ENCODE measurements at places on chromosomes 7 and 10.

DNA sequence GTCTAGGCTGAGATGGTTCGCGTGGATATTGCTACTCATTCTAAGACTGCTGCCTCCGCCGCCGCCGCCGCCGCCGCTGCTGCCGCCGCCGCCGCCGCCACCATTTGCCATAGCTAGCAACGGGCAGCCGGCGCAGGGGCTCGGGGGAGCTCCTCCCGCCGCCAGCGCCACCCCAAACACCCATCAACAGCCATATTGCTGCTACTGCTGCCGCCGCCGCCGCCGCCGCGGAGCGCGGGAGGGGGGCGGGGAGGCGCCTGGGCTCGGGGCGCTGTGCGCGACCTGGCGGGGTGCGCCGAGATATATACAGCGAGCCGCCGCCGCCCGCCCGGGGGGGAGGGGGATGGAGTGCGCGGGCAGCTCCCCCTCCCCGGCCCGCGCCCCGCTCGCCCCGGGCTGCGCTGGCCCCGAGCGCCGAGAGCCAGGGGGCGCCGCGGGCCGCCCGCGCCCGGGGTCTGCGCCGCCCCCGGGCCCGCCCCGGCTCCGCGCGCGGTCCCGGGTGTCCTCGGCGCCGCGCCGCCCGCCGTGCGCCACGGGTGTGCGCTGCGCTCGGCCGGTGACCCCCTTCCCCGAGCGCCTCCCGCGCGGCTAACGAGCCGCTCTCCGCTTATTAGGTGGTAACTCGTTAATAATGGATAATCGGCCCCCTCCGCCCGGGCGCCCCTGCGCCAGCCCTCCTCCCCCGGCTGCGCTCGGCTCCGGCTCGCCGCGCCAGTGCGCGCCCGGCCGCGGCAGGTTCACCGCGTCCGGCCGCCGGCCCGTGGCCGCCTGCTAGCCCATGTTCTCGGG, at the start of gene KCNMA1:
TSS of gene KCNMA1 (minus strand) at position 277 of the 789 bp plus-strand sequence.
- DNase-seq, result no peak

- no peak for DNase-seq
Observed at GRCh38 chr7:116851671-116852070, 10.7 kb upstream of the CAPZA2 start.

GRCh38 chr10:73076360-73077183, 20.1 kb downstream of the P4HA1 start:
- DNase-seq, result no peak

- no peak for DNase-seq
Observed at GRCh38 chr7:117076426-117076943, 123.2 kb downstream of the ST7 start.

DNA sequence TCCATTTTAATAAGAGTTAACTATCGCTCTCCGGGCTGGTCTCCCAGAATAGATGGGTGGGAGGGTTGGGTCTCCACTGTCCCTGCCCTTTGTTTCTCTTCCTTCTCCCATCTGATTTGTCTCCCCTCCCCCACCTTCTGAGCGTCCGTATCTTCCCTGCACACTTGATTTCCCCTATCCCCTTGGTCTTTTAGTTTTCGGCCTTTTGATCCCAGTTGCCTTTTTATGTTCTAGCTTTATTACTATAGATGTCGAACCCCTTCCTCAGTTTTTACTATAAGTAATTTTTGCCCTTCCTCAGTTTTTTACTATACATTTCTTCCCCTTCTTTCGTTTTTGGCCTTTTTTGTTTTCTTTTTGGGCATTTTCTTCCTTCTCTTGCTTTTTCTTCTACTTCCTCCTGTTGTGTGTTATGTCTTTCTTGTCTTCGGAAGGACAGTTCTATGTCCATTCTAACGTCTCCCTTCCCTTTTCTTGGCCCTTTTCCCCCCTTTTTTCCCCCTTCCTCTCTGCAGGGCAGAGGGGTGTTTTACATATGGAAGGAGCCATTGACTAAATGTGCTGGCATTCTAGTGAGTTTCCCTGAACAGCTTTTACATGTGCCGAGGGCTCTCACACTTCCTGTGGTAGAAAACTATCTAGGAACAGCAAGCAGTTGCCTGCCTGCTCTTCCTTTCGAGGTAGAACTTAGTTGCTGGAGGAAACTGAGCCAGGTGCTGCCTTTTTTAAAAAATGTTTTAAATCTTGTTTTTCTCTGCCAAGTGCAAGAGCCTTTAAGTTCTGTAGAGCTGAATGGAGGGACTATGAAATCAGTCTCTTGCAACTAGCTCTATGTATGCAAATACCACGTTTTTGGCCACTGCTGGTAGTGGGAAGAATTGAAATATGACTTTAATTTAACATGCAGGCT, 2.8 kb downstream of the TET1 start:
- no peak for DNase-seq

DNA sequence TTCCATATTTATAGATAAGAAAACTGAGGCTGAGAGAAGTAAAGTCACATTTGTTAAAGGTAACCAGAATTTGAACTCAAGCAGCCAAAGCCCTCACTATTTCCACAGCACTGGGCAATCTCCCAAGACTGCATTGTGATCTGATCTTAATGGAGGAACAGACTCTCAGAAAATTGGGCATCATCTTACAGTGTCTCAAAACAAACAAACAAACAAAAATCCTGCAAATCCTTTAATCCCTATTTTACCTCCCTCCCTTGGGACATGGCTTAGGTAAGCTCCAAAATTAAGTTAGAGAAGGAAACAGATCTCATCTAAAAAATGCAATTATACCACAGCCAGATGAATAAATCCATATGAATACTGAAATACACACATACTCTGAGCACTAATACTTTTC, 57.5 kb downstream of the FHIP2A start:
- no peak for DNase-seq

DNA sequence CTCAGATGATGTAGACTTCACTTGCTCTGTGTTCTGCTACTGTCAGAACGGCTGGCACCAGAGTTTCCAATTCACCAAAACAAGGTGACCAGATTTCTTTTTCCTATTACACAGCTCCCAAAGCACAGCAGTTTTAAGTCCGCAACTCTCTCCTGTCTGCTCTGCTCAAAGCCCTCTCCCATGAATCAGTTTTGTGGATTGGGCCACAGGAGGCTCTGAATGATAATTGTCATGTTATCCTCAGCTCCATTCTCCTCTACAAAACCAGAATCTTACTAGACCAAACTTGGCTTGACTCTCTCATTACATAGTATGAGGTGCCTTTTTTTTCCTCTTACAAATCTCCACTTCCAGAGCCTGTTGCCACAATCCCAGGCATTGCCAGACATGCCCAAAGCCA, 223.5 kb downstream of the SNX13 start:
- no peak for DNase-seq

DNA sequence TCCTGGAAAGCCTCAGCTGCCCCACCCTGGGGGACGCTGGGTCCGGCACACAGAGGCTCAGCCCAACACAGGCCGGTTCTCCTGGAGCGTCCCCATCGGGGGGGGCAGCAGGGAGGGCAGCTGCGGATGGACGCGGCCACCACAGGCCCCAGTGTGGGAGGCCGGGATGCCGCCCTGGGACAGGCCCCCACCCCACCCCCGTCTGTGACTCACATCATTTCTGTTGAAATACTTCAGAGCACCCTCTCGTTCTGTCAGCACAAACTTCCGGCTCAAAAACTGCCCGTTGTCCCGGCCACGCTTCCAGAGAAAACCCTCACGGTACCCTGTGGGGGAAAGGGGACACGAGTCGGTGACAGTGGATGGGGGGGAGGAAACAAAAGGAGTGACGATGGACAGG, 28.5 kb downstream of the GET4 start:
- DNase-seq, result no peak

- no peak for DNase-seq
Observed at GRCh38 chr7:100122067-100122466, 2.6 kb downstream of the CNPY4 start.

DNA sequence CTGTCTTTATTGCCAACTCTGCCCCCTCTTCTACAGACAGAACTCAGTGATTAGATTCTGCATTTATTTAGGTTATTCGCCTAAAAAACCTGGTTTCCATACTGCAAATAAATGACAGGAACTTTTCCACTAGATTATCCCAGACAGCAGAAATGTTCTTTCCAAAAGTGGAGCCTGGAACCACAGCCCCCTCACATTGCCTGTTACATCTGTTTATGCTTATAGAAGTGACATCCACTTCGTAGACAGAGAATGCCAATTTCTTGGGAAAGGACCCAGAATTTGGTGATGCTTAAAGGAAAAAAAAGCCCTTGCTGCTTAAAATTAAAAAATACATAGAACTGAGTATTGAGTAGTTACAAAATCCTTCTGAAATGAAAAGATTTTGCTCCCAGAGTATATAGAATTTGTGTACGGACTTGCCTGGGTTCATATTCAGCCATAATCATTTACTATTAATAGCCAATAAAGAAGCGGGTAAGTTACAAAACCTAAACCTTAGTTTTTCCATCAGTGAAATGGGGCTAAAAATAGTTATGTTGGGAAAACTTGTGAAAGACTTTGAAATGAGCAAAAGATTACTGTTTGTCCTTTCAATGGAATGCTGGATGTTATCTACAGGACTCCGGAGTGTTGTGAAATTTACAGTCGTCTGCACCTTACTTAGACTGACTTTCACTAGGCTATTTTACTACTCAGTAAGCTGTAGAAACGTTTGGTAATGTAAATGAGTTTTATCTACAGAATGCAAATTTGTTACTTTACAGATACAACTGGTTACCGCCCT, 1.1 kb upstream of the PPP1R9A start:
- no peak for DNase-seq

DNA sequence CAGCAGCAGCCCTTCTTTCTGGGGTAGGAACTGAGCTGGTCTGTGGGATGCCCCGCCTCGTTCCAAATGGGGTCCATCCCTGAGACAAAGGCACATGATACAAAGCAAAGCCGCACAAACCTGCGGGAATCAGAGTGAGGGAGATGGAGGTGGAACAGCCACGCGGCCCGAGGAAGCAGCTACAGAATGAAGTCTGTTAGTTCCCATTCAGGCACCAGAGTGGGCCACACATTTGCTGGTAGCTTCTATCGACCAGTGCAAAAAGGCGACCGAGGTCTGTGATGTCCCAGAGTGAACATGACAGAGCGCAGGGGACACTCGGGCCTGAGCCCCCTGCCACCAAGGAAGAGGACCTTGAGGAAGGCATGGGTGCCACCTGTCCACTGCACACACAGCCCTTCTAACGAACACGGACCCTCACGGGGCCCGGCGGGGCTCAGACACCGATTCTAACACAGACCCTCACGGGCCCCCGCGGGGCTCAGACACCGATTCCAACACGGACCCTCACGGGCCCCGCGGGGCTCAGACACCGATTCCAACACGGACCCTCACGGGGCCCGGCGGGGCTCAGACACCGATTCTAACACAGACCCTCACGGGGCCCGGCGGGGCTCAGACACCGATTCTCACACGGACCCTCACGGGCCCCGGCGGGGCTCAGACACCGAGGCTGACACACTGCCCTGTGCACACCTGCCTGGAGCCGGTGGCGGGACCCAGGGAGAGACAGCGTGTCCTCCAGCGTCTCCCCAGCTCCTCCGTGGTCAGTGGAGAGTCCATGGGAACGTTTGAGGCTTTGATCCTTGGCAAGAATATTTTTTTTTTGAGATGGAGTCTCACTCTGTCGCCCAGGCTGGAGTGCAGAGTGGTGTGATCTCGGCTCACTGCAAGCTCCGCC, 32.8 kb upstream of the FAM20C start:
- DNase-seq, result no peak

GRCh38 chr10:17061418-17061817, 68.2 kb downstream of the CUBN start:
- DNase-seq, result no peak

DNA sequence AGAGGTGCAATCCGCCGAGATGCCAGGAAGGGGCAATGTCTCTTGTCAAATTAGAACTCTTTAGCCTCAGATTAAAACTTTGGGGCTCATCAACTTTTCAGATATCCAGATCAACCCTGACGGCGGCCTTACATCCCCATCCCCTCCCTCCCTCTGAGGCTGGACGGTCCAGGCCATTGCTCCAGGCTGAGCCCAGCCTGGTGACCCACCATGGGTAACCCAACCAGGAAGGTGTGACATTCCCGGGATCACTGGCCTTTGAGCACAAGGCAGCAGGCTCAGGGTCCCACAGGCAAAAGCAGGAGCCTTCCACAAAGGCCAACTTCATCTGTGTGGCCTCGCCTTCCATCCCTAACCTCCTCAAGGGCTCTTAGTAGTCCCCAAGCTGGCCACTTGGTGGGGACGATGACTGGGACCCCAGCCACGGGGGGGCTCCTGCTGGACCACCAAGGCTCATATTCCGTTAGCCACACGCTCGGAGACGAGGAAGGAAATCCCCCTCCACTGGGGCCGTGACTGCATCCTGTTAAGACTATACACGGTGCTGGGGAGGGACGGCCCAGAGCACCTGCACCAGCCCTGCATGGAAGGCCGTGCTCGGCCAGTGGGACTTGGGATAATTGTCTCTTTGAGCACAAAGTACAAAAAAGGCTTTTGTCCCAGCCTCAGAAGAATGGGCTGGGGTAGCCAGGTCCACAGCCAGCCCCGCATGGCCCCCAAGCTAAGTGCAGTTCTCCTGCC, 62.8 kb downstream of the ZRANB1 start:
- no peak for DNase-seq

DNA sequence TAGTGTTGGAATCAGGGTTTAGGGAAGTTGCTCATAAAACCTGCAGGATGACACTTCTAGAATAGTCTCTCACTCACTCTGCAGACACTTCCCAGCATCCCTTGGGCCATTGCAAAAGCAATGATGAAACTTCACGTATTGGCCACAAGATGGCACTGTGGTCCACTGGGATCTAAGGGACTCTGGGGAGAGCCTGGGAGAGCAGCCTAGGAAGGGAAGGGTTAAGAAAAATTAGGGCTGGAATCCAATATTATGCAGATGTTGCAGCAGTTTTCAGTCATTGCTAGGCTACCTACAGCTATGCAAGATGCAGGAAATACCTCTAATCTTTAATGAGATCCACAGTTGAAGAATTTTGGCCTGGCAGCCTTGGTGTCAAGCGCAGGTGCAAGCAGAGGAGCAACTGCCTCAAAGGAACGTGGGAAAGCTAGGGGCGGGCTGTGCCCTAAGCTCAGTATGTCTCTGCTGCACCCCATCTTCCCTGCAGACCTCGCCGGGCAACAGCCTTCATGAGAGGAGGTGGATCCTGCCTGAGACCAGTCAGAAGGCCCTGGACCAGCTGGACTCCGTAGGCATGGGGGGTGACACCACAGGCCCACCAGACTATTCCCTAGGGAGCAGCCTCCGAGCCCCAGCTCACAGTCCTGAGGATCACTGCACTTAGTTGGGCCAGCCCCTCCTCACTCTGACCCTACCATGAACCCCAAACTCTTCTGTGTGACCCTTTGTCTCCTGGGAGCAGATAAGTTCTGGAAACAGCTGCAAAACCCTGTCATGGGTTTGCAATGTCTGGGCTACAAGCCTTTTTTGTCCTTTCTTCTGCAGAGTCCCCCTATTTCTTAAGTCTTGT, 127.9 kb upstream of the PRSS58 start:
- DNase-seq, result no peak

GRCh38 chr7:143256932-143257331, 6.3 kb upstream of the GSTK1 start:
- no peak for DNase-seq

GRCh38 chr7:71015252-71015900, 116.6 kb upstream of the GALNT17 start:
- no peak for DNase-seq

Data from stimulated activated CD8-positive, alpha-beta memory T cell treated with anti-CD3 and anti-CD28 coated beads, Interleukin-2, amount 100 ng/mL, for 1 hour (primary cell).